ENCODE measurements at places on chromosomes 11 and 22. TPM values are rescaled to one million over a fixed set of nuclear protein-coding genes. Genes with fewer than 3 reads are reported as not detected.

DNA sequence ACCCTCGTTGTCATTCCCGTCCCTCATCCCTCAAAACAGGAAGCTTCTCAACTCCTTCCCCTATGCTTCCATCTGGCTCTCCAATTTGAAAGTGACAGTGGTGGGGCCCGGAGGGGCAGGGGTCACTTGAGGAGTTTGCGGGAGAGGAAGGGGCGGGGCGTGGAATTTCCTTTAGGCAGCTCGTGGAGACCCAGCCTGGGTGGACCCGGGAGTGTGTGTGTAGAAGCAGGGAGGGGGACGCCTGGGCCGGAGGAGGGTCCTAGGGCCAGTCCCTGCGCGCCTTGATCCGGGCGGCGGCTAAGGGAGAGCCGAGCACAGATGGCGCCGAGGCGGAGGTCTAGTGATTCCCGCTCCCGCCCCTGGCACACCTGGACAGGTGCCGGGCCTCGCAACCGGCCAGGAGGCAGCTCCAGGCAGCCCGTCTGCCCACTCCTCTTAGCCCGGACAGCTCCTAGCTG lies 7.8 kb upstream of the PAX6 start:
- DNase-seq = peak; percentile 39

GRCh38 chr22:28791841-28792490 lies 8.4 kb downstream of the XBP1 start:
- no peak for DNase-seq

- no peak for DNase-seq
Measured at GRCh38 chr11:104771763-104772162, 126.5 kb downstream of the CASP12 start.

DNA sequence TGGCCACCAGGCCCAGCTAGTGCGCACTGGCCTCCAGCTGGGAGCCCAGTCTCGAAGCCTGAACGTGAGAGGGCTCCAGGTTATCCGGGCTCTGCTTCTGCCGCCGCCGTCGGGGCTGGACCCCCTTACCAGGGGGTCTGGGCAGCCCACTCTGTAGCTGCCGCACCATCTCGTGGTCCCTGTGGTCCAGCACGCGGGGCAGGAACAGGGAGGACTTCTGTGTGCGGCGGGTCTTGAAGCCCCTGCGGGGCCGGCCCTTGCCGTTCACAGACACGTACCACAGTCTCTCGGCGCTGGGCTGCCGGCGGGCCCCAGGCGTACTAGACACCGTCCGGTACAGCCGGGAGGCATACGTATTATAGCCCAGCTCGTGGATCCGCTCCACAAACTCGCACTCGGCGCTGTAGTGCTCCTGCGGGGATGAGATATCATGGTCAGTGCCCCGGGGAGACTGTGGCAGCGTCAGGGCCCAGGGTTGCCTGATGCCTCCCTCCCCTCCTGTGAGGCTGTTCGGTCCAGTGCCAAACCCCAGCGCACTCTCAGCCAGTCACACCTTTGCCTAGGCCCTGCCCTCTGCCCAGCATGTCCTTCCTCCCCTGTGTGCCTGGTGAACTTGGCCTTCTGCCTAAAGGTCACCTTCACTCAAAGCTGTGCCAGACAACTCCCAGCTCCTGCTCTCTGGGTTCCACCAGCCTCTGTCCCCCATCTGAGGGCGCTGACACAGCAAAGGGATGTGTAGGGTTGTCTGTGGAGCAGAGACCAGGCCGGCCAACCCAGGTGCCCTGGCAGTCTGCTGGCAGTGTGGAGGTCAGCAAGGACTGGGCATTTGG lies 8.7 kb downstream of the FGF3 start:
- no peak for DNase-seq

DNA sequence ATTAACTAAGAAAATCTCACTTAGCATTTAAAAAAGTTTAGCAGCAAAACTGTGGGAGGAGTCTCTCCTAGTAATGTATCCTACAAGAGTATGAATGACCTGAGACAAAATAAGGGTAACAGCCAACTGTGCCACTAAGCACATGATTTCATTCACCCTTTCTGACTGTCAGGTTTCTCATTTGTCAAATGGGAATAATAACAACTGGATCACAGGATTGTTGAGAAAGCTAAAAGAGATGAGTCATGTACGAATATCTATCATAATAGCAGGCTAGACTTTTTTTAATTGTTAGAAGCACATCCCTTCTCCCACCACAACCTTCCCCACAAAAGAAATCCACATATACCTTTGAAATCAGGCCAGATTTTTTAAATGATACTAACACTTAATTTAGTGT lies 39.5 kb downstream of the MTMR2 start:
- DNase-seq = no peak

DNA sequence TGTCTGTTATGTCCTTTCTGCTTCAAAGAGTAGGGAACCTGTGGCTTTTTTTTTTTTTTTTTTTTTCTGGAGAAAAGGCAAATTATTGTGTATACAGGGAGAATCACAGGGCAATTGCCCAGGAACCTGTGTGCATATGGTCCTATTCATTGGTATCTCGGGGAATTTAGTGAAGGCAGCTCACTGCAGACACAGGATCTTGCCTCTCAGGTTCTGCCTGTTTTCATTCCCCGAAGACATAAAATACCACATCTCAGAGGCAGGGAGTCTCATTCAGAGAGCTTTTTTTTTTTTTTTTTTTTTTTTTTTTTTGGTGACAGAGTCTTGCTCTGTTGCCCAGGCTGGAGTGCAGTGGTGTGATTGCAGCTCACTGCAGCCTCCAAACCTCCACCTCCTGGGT lies 88.3 kb downstream of the OSBP2 start:
- DNase-seq = no peak

DNA sequence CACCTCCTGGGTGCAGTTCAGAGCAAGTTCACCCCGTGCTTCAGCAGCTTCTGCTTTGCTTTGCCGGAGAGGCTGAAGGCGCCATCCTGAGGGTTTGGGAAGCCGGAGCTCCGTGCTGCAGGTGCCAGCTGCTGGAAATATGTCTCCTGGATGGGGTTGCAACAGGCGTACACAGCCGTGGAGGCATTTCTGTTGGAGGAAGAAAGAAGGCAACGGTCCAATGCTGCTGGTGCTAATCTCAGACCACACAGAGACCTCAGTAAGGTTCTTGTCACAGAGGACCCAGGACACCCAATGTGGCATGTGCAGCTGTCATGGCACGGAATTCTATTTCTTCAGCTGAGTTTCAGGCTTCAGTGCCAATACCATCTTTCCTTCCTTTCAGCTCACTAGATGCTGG lies 24.2 kb downstream of the ASPHD2 start:
- DNase-seq = no peak

GRCh38 chr11:16959602-16960001 lies 54.6 kb downstream of the PLEKHA7 start:
- no peak for DNase-seq

GRCh38 chr22:17700778-17701177 lies 62.2 kb downstream of the BCL2L13 start:
- no peak for DNase-seq

DNA sequence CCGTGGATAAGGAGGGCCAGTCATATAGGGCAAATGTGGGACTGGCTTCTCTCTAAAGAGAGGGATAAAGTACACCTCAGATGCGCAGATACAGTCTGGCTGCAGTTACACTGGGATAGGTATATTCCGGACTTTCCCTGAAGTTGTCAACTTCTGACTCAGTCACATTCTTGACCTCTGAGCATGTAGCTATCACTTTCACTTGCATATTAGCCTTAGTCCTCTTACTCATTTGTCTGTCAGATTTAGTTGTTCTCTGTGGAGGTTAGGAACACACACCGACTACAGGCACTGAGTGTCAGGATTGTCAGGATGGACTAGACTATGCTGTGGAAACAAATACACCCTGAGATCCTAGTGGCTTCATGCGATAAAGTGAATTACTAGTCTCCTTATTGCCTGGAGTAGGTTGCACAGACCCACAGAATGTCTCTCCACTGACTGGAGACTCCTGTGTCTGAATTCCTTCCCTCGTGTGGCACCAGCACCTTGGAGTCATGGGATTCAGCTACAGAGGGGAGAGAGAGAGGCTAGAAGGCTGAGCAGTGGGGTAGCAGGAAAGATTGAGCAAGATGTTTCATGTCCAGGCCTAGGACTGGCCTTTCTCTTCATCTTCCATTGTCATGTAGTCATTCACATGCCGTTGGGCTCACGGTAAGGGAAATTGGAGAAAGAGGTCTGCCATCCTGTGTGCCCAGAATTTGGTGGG lies 654.3 kb downstream of the NTM start:
- no peak for DNase-seq

DNA sequence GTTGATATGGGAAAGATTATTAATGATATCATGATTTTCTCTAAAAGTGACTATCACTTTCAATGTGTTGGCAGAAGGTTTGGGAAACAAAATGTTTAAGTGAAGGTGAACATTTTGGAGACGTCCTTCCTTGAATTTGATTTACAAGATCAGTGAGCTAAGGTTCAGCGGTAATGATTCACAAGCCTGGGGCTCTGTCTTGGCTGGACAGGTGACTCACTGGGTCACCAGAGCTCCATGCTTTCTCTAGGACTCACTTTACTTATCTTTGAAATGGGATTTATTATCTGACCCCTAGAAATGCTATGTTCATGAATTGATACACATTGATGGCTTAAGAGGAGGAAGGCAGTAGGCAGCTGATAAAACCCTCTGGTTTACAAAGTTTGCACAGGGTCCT lies 437.5 kb downstream of the NTM start:
- DNase-seq = no peak

DNA sequence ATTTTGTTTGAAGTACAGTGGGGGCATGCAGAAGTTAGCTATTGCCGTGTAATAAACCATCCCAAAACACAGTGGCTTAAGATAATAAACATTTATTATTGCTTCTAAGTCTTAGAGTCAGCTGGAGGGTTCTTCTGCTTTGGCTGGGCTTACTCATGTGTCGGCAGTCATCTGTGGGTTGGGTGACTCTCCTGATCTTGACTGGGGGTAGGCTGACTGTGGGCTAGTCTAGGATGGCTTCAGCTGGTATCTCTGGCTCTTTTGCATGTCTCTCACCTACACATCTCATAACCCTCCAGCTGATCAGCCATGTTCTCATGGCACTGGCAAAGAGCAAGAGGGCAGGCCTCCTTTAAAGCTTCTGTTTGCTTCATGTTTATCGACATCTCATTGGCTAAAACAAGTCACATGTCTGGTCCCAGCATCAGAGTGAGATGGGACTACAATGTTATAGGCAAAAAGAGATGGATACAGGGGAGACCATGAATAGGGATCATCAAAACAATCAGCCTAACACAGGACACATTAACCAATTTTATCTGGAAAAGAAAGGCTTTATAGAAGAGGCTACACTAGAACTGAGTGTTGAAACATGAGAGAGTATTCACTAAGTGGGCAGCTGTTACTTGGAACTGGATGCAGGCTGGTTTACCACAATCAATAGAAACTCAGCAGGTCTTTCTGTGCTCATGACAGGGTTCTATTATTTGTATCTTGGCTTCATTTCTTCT lies 5.1 kb downstream of the LRRC51 start:
- no peak for DNase-seq

DNA sequence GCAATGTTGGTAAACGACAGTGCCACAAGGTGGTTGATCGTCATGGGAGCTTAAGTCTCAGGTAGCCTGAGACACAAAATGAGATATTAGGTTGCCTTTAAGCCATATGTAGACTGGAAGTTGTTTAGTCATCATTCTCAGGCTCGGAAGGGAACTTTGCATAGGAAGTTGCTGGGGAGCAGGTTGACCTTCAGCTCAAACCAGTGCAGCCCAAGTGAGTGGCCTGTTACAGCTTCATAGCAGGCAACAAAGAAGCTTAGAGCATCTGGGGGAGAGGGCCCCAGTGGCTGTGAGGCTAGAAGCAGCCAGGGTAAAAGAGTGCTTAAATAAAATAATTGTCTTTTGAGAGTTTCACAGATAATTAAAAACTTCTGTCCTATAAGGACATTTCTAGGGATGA lies 404.0 kb downstream of the GUCY1A2 start:
- DNase-seq = no peak

GRCh38 chr22:24518228-24518627 lies 23.1 kb downstream of the UPB1 start:
- no peak for DNase-seq

DNA sequence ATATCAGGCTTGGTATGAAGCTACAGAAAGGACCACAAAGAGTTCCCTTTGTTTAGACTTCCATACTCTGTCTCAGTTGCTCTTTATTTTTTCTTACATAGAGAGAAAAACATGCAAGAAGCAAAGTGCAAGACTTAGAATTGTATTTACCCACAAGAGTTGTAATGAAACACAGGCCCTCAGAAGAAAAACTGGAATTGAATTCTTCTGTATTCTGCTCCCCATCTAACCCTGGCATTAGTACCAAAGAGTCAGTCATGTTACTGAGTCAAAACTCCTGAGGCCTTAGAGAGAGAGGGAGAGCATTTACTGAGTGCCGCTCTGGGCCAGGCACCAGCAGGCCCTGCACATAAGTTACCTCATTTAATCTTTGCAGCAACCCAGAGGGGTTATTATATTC lies 43.9 kb upstream of the DLAT start:
- no peak for DNase-seq

DNA sequence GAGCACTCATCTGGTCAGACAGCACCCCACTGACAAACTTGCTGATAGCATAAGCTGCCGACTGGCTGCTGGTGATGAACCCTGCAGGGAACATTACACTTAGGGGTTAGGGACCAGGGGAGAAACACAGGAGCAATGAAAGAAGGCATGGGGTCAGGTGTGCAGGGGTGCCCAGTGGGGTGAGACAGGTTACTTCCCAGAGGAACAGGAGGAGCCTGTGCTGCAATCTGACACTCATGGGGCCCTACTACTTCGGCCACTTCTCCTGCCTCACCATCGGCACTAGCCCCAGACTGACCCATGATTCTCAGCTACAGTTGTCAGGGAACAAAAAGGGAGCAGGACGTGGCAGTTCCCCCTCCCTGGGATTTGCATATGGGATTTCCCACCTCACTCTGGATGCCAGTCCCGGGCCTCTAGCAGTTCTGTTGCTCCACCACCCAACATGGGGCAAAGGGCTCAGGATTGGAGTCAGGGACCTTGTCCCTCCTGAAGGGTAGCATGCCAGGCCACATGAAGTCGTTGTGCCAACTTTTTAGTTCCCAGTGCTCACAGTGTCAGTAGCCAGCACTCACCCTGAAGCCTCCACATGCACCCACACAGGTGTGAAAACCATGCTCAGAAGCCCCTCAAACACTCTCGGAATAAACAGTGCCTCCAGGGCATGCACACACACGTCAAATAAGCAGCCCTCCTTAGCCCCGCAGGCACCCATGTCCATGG lies 2.2 kb downstream of the SLC37A4 start:
- DNase-seq = no peak

- no peak for DNase-seq
Measured at GRCh38 chr11:74970852-74971395, 17.8 kb upstream of the NEU3 start.

GRCh38 chr11:123216249-123216648 lies 21.2 kb upstream of the CLMP start:
- DNase-seq = no peak

GRCh38 chr11:79083352-79083751 lies 357.5 kb downstream of the TENM4 start:
- no peak for DNase-seq

GRCh38 chr11:107397357-107397756 lies 60.3 kb downstream of the CWF19L2 start:
- no peak for DNase-seq

The NDUFV1 gene
- total RNA-seq = 282 TPM

The MPZL3 gene
- total RNA-seq = 0.35 TPM

The UBTFL1 gene
- not detected for total RNA-seq

The C11orf87 gene
- total RNA-seq = 64.5 TPM

The AMOTL1 gene
- 21.0 TPM for total RNA-seq

The LGR4 gene
- total RNA-seq = 23.2 TPM

The CASP4 gene
- 2.8 TPM for total RNA-seq

The CCND1 gene
- 21.1 TPM for total RNA-seq

The SYT13 gene
- total RNA-seq = 148 TPM

The TIGD3 gene
- 2.3 TPM for total RNA-seq
